DMS53 (cell line): ENCODE measurements at places on chromosomes 5 and 9.

- DNase-seq, result no peak
Observed at GRCh38 chr9:120977321-120977720, 50.7 kb upstream of the TRAF1 start.

DNA sequence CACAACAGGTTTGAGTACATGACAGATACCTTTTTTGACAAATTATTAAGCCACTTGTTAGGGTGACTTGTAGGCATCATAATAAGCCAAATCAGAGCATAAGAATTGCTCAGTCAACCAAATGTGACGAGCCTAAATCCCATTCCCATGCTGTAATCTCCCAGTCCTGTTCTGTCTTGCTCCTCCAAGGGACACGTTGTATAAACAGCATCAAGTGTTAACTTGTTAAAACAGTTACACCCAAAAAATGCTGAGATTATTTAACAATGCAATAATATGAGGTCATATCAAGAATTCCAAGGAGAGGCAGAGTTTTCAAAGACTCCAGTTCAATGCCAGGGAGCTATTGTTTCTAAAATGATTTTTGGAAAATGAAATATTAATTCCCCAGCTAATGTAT lies 76.2 kb downstream of the SH3TC2 start:
- DNase-seq, result no peak

GRCh38 chr9:4886698-4887097 lies 94.0 kb downstream of the RCL1 start:
- DNase-seq, result no peak

GRCh38 chr5:178320281-178320855 lies 87.8 kb upstream of the PHYKPL start:
- no peak for DNase-seq

DNA sequence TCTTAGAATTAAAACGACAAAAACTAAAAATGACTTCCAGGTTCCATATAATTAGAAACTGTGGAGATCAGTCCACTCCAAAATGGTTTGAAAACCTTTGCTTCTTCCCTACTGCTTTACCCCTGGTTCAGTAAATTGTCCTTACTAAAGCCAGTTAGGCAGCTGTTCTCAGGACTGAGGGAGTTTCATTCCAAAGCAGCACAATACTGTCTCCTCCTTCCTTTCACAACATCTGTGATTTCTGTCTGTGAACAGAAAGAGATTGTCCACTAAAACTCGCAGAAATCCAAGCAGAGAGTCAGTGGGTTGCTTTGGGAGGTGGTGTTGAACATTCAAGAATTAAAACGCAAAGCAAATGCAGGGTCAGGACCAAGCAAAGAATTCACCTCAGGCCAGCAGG lies 740.8 kb upstream of the ZNF608 start:
- DNase-seq, result no peak

DNA sequence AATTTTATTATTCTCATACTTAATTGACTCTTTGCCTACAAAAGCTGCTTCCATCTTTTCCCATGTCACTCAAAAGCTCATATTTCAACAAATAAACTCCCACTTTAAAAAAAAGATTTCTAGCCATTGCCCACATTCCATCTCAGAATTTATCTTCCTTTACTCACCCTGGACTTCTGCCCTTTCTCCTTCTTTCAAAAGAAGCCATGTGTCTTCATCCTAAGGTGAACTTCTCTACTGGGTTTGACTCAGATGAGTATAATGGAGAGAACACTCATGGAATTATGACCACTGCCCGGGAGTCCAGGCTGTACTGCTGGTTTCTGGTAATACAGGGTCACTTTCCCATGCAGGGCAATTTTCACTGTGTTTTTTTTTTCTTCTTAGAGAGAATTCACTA lies 548.5 kb upstream of the ZNF462 start:
- no peak for DNase-seq

GRCh38 chr5:116531117-116531516 lies 43.5 kb downstream of the SEMA6A start:
- peak; percentile 49 for DNase-seq

DNA sequence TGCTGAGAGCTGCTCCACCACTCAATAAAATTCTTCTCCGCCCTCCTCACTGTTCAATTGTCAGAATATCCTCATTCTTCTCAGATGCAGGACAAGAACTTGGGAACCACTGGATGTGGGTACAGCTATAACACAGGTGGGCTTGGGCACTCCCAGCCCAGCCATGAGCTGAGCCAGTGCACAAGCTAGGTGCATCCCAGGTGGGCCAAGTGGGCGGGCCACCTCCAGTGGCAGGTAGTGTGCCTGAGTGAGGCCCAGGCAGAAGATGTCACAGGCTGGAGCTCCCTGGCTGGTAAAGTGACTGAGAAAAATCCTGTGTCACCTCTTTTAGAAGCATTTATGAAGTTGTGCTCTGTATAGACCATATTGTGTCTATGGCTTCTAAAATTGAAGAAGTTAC lies 501.6 kb upstream of the TYRP1 start:
- no peak for DNase-seq

- DNase-seq, result no peak
Observed at GRCh38 chr5:18702821-18703220, 1068.6 kb downstream of the TAF11L14 start.

GRCh38 chr5:37940931-37941623 lies 101.2 kb upstream of the GDNF start:
- peak; percentile 76 for DNase-seq

GRCh38 chr5:169791251-169791650 lies 154.2 kb downstream of the DOCK2 start:
- DNase-seq, result no peak

DNA sequence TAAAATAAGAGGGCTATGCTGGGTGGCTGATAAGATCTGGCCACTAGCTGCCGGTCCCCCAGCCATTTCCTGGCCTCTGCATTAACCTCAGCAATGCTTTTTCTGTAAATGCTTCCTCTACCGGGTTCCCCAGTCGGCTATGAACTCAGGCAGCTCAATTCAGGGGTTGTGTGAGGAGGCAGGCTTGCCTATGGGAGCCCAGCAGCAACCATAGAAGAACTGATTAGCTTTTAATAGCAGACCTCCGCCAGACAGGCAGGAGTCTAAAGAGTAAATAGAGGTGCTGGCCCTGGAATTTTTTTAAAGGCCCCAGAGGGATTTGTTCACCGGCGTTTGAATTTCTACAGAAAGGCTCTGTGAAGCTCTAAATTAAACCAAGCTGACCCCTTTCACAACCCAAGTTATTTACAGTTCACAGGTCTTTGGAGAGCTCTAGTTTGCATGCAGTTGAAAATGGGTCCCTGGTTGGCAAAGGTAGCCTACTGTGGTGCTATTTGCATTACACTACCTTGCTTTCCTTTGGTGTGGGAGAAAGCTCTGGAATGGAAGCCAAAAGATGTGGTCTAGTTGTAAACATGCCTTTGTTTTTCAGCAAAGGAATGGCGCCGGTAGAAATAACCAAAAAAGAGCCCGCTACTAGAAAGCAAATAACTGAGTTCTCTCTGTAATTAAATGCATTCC lies 289.7 kb upstream of the SEMA6A start:
- DNase-seq, result no peak

GRCh38 chr5:145236127-145236526 lies 599.0 kb downstream of the PRELID2 start:
- DNase-seq, result no peak

DNA sequence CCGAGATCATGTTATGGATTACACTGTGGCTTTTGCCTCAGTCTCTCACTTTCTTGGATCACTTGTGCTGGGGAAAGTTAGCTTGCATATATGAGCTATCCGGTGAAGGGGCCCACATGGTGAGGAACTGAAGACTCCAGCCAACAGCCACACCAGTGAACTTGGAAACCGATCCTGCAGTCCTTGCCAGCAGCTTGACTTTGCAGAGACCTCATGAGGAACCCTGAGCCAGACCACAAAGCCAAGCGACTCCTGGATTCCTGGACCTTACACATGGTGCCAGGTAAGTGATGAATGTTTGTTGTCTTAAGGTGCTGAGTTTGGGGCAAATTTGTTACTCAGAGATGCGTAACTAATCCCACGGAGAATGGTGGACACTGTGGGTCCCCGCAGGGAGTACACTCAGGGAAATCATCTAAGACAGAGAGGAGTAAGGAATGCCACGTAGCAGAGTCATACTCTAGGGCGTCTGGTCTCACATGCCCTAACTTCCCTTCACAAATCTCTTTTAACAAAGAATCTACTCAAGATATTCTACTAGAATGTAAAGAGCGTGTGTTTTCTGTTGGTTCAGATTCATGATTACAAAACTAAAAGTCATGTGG lies 76.5 kb upstream of the PJA2 start:
- DNase-seq, result no peak

GRCh38 chr5:1819458-1819857 lies 18.3 kb downstream of the NDUFS6 start:
- DNase-seq, result no peak

- no peak for DNase-seq
Observed at GRCh38 chr5:88426441-88426840, 157.8 kb upstream of the TMEM161B start.

DNA sequence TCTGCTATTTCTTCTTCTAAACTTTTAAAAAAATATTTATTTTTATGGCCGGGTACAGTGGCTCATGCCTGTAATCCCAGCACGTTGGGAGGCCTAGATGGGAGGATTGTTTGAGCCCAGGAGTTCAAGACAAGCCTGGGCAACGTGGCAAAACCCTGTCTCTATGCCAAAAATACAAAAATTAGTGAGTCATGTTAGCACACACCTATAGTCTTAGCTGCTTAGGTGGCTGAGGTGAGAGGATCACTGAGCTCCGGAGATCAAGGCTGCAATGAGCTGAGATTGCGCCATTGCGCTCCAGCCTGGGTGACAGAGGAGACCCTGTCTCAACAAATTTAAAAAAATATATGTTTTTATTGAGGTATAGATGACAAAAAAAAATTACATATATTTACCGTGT lies 5.6 kb downstream of the AP3S1 start:
- no peak for DNase-seq

GRCh38 chr5:148988328-148988727 lies 74.5 kb downstream of the SH3TC2 start:
- DNase-seq, result no peak

- peak; percentile 94 for DNase-seq
Observed at GRCh38 chr9:133443982-133444381, 15.8 kb upstream of the CACFD1 start.

- DNase-seq, result peak; percentile 14
Observed at GRCh38 chr5:77844623-77845323, 68.6 kb upstream of the TBCA start.

GRCh38 chr5:58450018-58450417 lies 9.9 kb downstream of the PLK2 start:
- DNase-seq, result no peak

- no peak for DNase-seq
Observed at GRCh38 chr5:174047472-174048099, 2.1 kb downstream of the NSG2 start.

DNA sequence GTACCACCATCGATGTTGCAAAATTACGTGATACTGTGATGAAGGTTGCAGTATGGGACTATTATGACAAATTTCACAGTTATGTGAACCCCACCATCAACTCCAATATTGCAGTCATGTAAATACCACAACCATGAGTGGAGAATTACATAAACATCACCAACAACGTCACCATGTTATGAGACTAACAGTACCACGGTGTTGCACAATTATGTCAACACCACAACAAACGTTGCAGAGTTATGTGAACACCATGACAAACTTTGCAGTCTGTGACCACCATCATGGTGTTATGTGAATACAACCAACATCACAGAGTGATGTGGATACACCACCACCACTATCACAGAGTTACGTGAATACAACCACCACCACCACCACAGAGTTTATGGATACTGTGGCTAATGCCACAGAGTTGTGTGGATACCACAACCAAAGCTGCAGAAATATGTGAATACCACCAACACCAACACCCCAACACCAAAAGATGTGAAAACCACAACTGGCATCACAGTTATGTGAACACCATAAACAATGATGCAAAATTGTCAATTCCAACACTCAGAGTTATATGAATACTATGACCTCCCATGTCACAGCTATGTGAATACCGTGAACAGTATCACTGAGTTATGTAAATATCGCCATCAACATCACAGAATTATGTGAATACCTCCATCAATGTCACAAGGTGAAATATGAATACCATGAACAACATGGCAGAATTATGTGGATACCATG lies 62.4 kb downstream of the SHC3 start:
- no peak for DNase-seq

- no peak for DNase-seq
Observed at GRCh38 chr9:70773579-70773978, 347.8 kb downstream of the TRPM3 start.

- DNase-seq, result no peak
Observed at GRCh38 chr5:685262-686171, 7.6 kb downstream of the TPPP start.

DNA sequence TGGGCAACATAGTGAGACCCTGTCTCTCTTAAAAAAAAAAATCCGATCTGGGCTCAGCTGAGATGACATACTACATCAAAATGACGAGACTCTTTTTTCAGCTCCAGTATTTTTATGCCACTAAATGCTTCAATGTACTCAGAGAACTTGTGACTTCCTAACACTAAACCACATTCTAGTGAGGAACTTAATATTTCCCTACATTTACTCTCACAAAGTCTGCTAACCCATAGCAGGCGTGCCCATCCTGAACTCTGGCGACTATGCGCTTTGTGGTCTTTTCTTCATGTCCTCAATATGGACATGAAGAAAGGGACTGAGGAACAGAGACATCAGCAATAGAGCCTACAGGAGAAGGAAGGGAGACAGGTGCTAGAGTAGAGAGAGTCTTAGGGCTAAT lies 41.3 kb downstream of the ITK start:
- DNase-seq, result no peak

DNA sequence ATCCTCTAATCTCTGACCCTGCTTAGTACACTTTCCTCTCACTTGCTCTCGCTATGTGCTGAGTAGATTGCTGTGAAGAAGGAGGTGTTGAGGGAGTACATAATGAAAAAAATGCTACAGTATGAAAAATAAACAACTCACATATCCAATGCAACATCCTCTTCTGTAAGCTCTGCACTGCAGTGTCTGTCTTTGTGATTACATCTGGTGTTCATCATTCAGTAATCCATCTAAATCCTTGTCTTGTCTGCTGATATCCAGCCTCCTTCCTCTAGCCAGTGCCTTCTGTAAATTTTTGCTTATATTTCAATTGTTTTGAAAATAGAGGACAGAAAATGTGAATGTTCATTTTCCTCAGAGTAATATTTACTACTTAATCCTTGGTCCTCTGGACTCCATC lies 57.4 kb upstream of the CDH12 start:
- no peak for DNase-seq

- DNase-seq, result peak; percentile 86
Observed at GRCh38 chr5:16552666-16553343, 64.0 kb downstream of the RETREG1 start.

- no peak for DNase-seq
Observed at GRCh38 chr5:110838961-110839360, 100.2 kb downstream of the SLC25A46 start.

DNA sequence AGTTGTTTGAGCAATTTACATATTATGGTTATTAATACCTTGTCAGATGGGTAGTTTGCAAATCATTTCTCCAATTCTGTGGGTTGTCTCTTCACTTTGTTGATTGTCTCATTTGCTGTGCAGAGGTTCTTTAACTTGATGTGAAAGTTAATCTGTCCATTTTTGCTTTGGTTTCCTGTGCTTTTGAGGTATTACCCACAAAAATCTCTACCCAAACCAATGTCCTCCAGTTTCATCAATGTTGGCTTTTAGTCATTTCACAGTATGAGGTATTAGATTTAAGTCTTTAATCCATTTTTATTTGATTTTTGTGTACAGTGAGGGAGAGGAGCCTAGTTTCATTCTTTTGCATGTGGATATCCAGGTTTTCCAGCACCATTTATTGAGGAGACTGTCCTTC lies 82.4 kb downstream of the MRPS30 start:
- no peak for DNase-seq

GRCh38 chr9:2597483-2597882 lies 24.1 kb upstream of the VLDLR start:
- peak; percentile 16 for DNase-seq
